KBM-7 (cell line): ENCODE measurements at places on chromosomes 1 and 21.

DNA sequence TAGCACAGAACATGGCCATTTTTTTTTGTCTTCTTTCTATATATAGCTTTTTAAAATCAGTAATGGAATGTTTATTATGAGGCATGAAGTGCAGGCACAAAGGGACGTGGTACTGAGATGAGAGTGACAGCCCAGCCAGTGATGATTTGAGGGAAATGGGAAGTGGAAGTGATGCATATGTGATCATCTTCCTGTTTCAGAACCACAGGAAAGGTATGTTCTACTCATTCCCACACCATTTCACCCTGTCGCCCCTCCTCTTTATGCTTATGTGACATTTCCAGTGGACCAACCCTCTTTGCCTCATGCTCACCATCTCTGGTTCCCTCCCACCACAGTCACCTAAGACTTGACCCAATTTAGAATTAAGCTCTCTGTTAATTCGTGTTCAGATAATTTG is 24.3 kb downstream of the PTGS2 start:
- DNase-seq, result peak; percentile 24

DNA sequence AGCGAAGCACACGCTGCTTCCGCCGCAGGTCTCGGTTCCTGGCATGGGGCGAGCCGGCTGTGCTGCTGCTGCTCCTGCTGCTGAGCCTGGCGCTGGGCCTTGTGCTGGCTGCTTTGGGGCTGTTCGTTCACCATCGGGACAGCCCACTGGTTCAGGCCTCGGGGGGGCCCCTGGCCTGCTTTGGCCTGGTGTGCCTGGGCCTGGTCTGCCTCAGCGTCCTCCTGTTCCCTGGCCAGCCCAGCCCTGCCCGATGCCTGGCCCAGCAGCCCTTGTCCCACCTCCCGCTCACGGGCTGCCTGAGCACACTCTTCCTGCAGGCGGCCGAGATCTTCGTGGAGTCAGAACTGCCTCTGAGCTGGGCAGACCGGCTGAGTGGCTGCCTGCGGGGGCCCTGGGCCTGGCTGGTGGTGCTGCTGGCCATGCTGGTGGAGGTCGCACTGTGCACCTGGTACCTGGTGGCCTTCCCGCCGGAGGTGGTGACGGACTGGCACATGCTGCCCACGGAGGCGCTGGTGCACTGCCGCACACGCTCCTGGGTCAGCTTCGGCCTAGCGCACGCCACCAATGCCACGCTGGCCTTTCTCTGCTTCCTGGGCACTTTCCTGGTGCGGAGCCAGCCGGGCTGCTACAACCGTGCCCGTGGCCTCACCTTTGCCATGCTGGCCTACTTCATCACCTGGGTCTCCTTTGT is 2.6 kb downstream of the TAS1R3 start:
- no peak for DNase-seq

DNA sequence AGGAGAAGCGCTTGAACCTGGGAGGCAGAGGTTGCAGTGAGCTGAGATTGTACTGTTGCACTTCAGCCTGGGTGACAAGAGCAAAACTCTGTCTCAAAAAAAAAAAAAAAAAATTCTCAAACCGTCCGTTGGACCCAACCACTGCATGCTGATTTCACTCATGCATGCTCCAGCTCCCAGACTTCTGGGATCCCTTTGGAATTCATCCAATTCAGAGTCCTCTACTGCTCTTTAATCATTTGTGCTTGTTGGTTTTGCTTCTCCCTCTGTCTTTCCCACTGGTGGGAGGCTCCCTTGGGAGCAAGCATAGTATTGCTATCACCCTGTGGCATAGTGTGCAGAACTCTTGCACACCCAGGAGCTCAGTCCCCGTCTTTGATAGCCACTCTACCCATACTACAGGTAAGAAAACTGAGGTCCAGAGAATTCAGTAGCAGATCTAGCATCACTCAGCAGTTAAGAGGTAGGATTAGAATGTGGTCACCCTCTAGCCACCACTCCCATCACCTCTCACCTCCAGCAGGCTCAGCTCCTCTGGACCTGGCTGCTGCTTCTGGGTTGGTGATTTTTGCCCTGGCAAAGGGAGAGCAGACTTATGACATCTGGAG is 3.1 kb upstream of the LMNA start:
- no peak for DNase-seq

DNA sequence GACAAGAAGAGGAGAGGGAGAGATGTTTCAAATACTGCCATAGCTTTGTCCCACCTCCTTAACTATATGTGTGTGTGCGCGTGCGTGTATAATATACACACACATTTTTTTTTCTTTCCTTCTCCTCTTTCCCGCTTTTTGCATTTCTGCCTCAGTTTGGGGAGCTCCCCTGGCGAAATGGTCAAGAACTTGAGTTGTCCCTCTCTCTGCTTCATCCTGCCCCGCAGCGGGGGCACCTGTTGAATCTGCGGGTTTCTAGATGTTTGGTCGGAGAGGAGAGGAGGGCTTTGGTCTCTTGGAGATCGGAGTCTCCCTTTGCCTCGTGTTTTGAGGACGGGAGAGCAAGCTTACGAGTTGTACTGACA is 504 bp downstream of the SCCPDH start:
- DNase-seq, result peak; percentile 72

DNA sequence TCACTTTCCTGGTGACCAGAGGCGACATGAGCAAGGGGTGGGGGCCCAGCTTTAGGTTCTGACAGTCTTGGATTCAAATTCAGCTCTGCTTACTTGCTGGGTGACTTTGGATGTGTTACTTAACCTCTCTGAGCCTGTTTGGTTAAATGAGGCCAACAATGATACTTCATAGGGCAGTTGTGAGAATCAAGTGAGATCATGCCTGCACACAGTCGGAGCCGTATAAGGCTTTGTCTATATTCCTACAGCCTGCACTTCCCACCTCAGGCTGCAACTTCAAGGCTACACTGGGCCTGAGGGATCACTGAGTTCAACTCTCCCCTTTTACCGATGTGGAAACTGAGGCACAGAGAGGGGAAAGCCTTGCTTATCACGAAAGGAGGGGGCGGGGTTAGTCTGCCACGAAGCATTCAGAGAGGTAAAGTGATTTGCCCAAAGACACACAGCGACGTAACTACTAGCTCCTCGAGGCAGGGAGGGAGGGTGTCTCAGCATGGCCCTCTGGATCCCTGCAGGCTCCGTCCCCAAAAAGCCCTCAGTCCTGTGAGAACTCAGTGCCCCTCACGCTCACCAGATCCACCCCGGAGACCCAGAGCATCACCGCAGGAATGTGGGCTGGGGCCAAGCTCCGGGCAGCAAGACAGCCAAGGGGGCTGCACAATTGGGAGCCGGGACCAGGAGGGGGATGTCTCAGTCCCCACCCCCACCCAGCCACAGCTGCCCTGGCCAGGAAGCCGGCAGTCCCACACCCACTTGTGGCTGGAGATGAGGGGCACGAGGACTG is 25.0 kb downstream of the SDC3 start:
- DNase-seq, result no peak

DNA sequence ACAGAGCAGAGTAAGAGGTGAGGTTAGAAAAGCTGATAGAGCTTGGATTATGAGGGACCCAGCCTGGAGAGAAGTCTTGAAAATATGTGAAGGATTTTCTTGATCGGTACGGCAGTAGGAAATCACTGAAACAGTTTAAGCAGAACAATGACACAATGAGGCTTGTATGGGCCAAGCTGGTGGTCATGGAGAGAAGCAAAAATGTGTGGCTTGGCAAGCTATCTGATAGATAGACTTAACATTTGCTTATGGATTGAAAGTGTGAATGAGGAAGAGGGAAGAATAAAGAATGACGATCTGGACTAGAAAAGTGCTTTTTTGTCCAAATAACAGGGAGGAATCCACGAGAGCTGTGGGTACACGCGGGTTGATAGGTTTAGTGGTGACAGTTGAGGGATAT is 15.4 kb upstream of the XPR1 start:
- DNase-seq, result no peak
